ENCODE measurements at places on chromosomes 5 and 9.

- no peak for DNase-seq
These were observed 2.3 kb upstream of the GNAQ start for GRCh38 chr9:78033870-78034269.

DNA sequence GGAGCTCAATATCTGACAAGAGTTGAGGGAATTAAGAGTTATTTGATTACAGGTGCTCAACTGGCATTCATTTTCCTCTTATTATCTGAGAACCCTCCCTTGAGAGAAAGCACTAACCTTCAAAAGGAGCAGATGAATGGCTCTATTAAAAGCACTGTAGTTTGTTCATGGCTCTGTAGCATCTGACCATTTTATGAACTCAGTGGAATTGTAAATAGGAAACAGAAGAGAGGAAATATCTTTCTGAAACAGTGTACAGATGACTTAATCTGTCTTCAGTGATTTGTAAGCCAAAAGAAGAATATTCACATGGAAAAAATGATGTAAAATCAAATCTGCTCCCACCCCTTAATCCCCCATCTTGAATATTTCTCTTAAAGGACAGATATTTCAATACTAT, 810.4 kb upstream of the GRAMD2B start:
- no peak for DNase-seq

DNA sequence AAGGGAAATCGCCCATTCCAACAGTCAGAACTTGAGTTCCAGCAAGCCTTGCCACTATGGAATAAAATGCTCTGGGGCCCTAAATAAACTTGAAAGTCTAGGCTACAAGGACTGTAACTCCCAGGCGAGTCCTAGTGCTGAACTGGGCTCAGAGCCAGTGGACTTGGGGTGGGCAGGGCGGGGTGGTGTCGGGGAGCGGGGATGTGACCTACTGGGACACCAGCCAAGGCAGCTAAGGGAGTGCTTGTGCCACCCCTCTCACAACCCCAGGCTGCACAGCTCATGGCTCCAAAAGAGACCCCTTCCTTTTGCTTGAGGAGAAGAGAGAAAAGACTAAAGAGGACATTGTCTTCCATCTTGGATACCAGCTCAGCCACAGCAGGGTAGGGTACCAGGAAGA, 61.5 kb downstream of the MEIKIN start:
- no peak for DNase-seq

DNA sequence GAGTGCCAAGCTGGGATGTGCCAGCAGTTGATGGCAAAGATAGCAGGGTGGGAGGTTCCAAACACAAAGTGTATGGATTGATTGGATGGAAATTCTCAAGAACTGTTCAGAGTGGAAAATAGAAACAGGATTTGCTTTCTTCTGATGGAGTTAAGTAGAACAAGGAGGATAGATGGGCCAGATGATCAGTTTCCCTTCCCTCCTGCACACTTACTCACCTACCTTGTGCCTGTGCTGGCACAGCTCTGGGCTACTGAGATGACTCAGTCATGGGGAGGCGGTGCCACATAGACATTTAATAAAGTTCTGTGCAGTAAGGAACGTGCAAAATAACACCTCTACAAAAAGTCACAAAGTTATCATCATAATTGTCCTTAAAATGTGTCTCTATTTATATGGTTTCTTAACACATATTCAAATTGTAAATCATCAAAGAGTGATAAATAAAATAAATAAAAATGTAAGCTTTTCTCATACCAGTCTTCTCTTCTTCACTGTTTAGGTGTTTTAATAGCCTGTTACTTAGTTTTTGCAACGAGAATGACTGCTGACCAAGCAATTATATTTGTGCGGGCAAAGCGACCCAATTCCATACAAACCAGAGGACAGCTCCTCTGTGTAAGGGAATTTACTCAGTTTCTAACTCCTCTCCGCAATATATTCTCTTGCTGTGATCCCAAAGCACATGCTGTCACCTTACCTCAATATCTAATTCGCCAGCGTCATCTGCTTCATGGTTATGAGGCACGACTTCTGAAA, 12.7 kb downstream of the PTPDC1 start:
- no peak for DNase-seq

GRCh38 chr9:131418143-131419025, 24.5 kb downstream of the PRRC2B start:
- peak; percentile 39 for DNase-seq

- DNase-seq = no peak
These were observed 566.6 kb upstream of the TUSC1 start for GRCh38 chr9:26244661-26245451.
